ENCODE measurements at places on chromosomes 7 and 10.
A peak's percentile ranks its signal among the peaks of the same experiment; 100 is the strongest.

DNA sequence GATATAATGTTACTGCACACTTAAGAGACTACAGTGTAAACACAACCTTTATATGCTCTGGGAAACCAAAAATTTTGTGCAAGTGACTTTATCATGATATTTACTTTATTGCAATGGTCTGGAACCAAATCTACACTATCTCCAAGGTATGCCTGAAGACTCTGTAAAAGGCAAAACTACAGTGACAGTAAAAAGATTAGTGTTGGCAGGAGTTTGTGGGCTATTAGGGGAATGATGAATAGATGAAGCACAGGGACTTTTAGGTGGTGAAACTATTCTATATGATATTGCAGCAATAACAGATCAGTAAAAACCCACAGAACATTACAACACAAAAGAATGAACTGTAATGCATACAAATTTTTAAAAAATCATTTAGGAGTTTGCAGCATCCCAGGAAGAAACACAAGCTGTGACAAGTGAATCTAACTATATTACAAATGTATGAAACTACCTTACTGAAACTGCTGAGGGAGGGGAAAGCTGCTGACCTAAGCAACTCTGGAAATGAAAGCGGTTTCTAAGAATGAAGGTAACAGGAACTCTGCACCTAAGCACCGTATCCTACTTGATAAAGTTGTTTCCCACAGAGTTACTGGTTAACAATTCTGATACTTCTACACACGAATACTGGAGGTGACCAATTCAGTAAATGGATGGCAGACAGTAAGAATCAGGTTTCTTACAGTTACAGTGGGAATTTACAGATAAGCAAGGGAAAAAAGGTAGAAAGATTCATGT lies 82.6 kb downstream of the ATE1 start:
- no peak for DNase-seq

GRCh38 chr7:141071260-141071854 lies 2.5 kb upstream of the TMEM178B start:
- DNase-seq: peak; percentile 52

- peak; percentile 73 for DNase-seq
These were observed 96.9 kb downstream of the HIPK2 start for GRCh38 chr7:139680676-139681462.

DNA sequence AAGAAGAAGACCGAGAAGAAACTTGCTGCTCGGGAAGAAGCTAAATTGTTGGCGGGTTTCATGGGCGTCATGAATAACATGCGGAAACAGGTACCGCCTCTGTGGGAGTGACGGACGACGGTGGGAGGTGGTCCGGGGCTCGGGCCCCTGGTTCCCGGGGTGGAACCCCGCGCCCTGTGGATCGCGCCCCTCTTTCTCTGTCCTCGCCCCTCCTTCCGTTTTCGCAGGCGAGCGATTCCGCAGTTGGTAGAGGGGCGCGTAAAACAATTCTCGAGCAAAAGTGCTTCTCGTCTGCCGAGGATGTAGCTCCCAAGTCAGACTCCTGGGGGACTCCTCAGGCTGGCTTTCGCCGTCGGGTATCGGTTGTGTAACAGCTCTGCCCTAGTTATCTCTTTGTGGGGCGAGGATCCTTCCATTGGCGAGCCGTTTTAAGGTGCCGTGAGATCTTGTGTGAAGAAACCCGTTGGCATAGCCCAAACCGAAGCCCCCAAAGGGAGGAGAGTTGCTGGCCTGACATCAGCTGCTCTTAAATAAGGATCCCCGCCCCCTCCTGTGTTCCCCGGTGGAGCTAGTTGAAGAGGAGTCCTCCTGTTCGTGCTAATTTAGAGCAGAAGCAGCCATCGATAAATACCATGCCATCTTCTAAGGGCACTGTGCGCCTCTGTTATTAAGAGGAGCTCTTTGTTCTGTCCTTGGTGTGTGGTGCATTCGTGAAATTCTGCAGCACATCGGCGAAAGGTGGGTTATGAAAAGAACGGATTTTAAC lies 655 bp downstream of the KLHL7 start:
- peak; percentile 51 for DNase-seq

DNA sequence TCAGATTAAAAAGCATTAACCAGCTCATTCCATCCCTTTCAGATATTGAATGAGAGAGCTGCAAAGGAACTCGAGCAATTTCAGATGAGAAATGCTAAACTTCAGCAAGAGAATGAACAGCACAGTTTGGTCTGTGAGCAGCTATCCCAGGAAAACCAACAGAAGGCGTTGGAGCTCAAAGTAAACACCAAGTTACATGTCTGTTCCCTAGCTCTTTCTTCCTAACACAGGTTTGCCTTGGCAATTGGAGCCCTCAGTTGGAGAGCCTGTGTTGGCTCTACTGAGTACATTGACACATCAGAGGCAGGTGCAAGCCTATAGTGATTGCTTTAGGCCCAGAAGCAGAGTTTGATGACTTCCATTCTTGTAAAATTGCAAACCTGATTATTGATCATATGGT lies 14.7 kb downstream of the CFAP58 start:
- no peak for DNase-seq
